Endodermal cell (in vitro differentiated cells): ENCODE measurements at places on chromosomes 16 and 17. TPM values are rescaled to one million over a fixed set of nuclear protein-coding genes. Genes with fewer than 3 reads are reported as not detected.
A peak's percentile ranks its signal among the peaks of the same experiment; 100 is the strongest.

DNA sequence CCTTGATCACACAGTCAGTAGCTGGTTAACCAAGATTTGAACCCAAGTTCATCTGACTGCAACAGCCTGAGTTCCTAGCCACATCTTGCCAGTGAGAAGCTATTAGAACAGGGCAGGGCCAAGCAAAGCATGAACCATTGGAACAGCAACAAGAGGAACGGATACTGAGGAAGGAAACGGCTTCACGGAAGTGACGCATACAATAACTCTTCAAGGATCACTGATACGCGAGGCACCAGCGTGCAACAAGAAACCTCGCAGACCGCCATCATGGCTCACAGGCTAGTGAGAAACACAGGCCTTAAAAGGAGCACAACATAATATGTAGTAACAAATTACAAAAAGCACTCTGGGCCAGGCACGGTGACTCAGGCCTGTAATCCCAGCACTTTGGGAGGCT, 114.9 kb downstream of the CDYL2 start:
- DNase-seq, result no peak
- H3K27me3 ChIP-seq, result no peaks in the 10 kb centered on the region
- no peaks in the 10 kb centered on the region for H3K4me1 ChIP-seq
- no peak overlapping the region for H3K27ac ChIP-seq
- no peaks in the 10 kb centered on the region for H3K36me3 ChIP-seq
- no peak overlapping the region for H3K4me3 ChIP-seq

HOXB6 gene
- not detected in 2 replicates for total RNA-seq

GRCh38 chr16:53509906-53510703, 7.1 kb upstream of the AKTIP start:
- H3K27ac ChIP-seq, result no peak overlapping the region
- H3K36me3 ChIP-seq, result no peaks in the 10 kb centered on the region
- no peak overlapping the region for H3K4me3 ChIP-seq

DNA sequence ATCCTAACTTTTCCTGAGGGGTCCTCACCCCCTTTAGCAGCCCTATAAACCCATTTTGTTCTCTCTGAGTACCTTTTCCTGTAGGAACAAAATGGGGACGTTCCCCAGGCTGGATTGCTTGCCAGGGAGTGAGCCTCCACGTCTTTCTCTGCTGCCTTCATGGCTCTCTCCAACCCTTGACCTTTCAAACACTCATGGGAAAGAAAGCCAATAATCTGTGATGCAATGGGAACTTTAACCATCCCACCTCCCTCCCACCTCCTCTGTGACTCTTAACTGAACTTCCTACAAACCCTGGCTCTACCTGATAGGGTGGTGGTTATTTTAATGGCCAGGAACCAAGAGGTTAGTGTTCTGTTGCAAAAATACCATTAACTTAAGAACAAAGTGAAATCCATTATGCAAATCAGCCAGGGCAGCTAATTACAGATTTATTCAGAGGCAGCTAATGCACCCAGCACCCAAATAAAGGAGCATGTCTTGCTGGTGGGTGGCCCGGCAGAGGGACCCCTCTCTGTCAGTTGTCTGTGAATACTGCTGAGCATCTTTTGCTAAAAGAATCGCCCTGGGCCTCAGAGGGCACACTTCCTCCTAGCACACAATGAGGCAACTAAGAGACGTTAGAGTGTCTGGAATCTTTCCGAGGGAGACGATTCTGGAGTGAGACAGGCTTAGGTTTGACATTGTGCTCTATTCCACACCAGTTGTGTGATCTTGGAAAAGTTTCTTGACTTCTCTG, 3.0 kb downstream of the PIPOX start:
- H3K36me3 ChIP-seq, result no peaks in the 10 kb centered on the region
- H3K4me1 ChIP-seq, result peaks cover 17% of the 10 kb centered on the region
- H3K27me3 ChIP-seq, result no peaks in the 10 kb centered on the region
- H3K27ac ChIP-seq, result no peak overlapping the region
- no peak overlapping the region for H3K4me3 ChIP-seq

- peaks cover 4% of the 10 kb centered on the region for H3K36me3 ChIP-seq
- peak overlapping the region; percentile 84 for H3K4me3 ChIP-seq
- no peak overlapping the region for H3K27ac ChIP-seq
- H3K4me1 ChIP-seq, result peaks cover 24% of the 10 kb centered on the region
Measured at GRCh38 chr16:381012-381788, 578 bp downstream of the PGAP6 start.

GRCh38 chr17:57344261-57344660, 87.9 kb downstream of the MSI2 start:
- H3K4me1 ChIP-seq, result no peaks in the 10 kb centered on the region
- no peak for DNase-seq
- H3K4me3 ChIP-seq, result no peak overlapping the region
- H3K27me3 ChIP-seq, result no peaks in the 10 kb centered on the region
- peaks cover 6% of the 10 kb centered on the region for H3K36me3 ChIP-seq
- no peak overlapping the region for H3K27ac ChIP-seq

DNA sequence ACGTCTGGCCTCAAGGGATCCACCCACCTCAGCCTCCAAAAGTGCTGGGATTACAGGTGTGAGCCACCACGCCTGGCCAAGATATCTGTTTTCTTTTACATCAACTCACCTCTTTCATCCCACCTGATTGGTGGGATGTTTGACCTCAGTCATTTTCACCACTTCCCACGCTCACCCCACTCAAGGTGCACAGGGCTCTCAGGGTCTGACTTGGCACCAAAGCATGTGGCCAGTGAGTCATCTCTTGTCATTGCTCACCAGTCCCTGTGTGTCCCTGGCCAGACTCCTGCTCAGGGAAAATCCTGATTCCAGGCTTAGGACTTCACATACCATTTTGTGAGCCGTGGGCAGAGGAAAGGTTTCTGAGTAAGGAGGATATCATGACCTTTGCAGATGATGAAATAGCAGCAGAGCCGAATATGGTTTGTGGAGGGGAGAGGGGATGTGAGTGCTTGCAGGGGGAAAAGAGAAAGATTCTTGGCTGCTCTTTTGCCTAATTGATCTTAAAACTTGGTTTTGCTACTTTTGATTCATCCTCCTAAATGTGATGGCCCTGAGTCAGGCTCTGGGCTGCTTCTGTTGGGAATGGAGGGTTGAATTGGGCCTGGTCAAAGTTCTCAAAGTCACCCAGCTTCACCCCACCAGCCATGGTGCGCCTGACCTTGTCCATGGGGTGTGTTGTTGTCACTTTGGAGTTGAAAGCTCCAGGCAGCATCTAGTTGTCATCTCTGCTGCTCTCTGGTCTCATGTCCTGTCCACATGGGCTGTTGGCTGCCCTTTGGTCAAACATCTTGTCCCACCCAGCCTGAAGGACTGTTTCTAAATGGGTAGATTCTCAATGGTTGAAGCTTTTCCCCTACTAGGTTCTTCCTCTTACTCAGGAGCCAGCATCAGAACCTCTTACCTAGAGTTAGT, 6.0 kb upstream of the KCNH6 start:
- no peaks in the 10 kb centered on the region for H3K36me3 ChIP-seq
- no peak overlapping the region for H3K4me3 ChIP-seq
- no peaks in the 10 kb centered on the region for H3K4me1 ChIP-seq
- DNase-seq, result no peak
- peaks cover 23% of the 10 kb centered on the region for H3K27me3 ChIP-seq

GRCh38 chr17:40373999-40374398, 9.5 kb upstream of the GJD3 start:
- H3K4me1 ChIP-seq, result no peaks in the 10 kb centered on the region
- no peaks in the 10 kb centered on the region for H3K36me3 ChIP-seq
- H3K27me3 ChIP-seq, result no peaks in the 10 kb centered on the region
- DNase-seq, result no peak
- H3K4me3 ChIP-seq, result no peak overlapping the region
- no peak overlapping the region for H3K27ac ChIP-seq

IL17C gene
- 0.32 TPM in 1 of 2 replicates, not detected in the other for total RNA-seq

- H3K4me3 ChIP-seq, result no peak overlapping the region
- no peaks in the 10 kb centered on the region for H3K27me3 ChIP-seq
Measured at GRCh38 chr16:54175552-54176375, 110.8 kb downstream of the IRX3 start.

CD300H gene
- total RNA-seq, result not detected in 3 replicates

DNA sequence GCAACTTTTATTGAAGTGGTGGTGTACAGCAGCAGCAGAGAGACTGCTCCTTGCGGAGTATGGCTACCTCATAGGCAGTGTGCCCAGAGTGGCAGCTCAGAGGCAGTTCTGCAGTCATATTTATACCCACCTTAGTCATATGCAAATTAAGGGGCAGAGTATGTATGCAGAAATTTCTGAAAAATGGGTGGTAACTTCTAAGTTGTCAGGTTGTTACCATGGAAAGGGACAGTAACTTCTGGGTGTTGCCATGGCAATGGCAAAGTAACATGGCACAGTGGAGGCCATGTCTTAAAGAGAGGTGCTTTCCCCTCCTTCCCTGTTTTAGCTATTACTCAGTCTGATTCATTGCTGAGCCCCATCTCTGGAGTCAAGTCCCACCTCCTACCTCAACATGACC, 53.4 kb downstream of the MEOX1 start:
- H3K27ac ChIP-seq, result no peak overlapping the region
- H3K4me1 ChIP-seq, result no peaks in the 10 kb centered on the region
- no peak overlapping the region for H3K4me3 ChIP-seq
- no peaks in the 10 kb centered on the region for H3K27me3 ChIP-seq
